ENCODE measurements at places on chromosomes 7 and 10. TPM values are rescaled to one million over a fixed set of nuclear protein-coding genes. Genes with fewer than 3 reads are reported as not detected.

- no peak for DNase-seq
Measured at GRCh38 chr7:12594122-12594897, 23.8 kb downstream of the SCIN start.

The CYP2C9 gene
- total RNA-seq: 0.17 TPM

DNA sequence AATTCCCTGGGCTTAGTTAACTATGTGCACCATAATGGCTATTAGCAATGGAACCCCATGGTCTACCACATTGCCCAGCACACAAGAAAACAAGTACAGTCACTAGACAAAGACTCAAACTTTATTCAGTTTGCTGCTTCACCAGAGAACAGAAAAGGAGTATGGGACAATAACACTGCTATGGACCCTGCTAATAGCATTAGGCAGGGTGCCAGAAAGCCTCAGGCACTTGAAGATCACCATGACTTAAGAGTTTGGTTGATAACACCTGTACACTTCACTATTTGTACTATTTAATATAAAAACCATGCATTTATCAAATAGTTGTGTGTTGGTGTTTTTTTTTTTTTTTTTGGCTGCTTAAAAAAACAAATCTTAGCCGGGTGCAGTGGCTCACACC lies 159.6 kb downstream of the KMT2E start:
- no peak for DNase-seq

DNA sequence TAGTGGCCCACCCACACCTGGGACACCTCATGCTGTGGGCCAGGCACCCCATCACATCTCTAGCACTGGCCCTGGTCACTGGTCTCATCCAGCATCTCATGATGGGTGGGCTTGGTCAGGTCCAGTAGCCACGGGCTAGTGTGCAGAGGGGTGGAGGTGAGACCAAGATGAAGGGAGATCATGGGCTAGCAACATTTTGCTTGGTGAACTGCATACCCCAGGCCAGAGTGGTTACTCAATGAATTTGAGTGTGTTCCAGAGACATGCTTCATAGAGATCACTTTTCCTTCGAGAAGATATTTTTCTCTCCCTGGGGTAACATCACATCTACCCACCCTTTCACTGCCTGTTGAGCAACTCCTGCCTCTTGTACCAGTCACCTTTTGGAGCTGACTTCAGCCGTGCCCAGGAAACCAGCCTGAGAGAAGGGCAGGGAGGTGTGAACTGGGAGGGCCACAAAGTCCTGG lies 44.2 kb downstream of the MINDY4 start:
- no peak for DNase-seq

DNA sequence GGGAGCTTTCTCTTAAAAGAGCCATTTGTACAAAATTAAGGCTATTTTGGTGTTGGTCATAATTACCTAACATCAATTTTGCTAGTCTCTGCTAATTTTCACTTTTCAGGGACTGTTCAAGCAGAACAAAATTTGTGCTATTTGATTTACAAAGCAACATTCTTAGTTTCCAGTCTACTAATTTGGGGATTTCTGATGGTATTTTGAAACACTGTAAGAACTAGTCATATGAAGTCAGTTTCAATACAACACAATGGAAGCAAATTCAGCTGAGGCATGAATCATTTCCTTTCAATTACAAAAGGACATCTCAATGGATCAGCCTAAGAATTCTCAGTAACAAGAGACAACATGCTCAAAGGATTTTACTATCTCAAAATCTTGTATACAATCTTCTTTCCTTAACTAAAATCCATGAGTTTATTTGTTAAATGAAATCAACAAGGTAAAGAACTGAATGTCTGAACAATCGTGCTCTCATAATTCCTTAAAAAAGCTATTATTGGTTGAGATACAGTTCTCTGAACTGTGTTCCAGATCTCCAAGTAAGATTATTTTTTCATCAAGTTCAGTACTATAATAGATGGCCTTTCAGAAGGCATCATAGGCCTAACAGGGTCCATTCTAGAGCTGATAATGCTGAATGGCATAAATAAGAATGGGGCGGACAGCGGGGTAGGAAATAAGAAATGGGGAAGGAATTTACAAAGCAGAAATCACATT lies 144.6 kb downstream of the NRCAM start:
- no peak for DNase-seq

The SNCG gene
- total RNA-seq: not detected

GRCh38 chr7:122219253-122219865 lies 75.3 kb upstream of the AASS start:
- no peak for DNase-seq

GRCh38 chr10:132848951-132849545 lies 63.1 kb upstream of the NKX6-2 start:
- DNase-seq: no peak

GRCh38 chr10:117519879-117520278 lies 22.7 kb upstream of the EMX2 start:
- DNase-seq: no peak

The MRLN gene
- not detected for total RNA-seq

GRCh38 chr7:70573696-70574095 lies 558.2 kb upstream of the GALNT17 start:
- DNase-seq: no peak

GRCh38 chr7:74141705-74142104 lies 32.5 kb upstream of the EIF4H start:
- DNase-seq: no peak

DNA sequence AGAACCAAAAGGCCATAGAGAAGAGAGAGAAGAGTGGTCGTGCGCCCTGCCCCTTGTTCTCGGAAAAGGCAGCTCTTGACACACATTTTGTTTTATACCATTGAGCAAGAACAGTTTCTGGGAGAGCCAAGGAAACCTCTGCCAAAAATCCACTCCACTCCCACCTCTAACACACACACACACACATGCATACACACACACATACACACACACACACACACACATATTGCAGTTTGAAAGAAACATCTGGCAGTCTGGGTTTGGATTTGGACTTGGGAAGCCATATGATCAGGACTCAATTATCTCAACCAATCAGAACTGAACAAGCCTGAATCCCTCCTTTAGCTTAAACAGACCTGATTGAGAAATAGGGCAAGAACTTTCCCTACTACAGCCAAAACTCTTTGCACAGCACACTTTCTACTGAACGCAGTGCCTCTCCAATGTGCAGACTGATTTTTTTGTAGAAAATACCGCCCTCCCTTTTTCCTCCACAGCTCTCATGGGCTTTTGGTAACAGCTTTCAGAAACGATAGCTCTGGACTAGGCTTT lies 484.0 kb upstream of the ZWINT start:
- DNase-seq: no peak

The DKK1 gene
- total RNA-seq: not detected

The UCN3 gene
- not detected for total RNA-seq

DNA sequence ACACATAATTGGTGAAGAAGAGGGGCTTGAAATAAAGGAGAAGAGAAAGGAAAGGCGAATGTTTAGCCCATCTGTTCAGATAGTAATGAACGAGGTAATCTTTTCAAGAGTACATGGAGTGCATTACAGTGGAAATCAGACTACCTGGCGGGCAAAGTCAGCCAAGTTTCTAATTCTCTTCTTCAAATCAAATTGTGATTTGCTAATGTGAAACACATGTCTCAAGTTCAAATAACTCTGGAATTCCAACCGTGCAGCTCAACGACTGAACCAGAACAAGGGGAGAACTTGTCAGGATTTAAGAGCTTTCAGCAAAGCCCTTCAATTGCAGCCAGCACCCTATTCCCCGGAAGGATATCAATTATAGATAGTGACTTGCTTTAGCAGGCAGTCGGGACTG lies 216.9 kb downstream of the GLI3 start:
- DNase-seq: no peak

- no peak for DNase-seq
Measured at GRCh38 chr10:130808686-130809085, 502.8 kb downstream of the TCERG1L start.

The CFAP70 gene
- 0.33 TPM for total RNA-seq
